CD8-positive, alpha-beta T cell (primary cell): ENCODE measurements at places on chromosomes 5 and 9.

GRCh38 chr5:16595881-16596580, 20.8 kb downstream of the RETREG1 start:
- no peak for DNase-seq

- no peak for DNase-seq
Observed at GRCh38 chr9:33380390-33381094, 21.8 kb downstream of the AQP7 start.

DNA sequence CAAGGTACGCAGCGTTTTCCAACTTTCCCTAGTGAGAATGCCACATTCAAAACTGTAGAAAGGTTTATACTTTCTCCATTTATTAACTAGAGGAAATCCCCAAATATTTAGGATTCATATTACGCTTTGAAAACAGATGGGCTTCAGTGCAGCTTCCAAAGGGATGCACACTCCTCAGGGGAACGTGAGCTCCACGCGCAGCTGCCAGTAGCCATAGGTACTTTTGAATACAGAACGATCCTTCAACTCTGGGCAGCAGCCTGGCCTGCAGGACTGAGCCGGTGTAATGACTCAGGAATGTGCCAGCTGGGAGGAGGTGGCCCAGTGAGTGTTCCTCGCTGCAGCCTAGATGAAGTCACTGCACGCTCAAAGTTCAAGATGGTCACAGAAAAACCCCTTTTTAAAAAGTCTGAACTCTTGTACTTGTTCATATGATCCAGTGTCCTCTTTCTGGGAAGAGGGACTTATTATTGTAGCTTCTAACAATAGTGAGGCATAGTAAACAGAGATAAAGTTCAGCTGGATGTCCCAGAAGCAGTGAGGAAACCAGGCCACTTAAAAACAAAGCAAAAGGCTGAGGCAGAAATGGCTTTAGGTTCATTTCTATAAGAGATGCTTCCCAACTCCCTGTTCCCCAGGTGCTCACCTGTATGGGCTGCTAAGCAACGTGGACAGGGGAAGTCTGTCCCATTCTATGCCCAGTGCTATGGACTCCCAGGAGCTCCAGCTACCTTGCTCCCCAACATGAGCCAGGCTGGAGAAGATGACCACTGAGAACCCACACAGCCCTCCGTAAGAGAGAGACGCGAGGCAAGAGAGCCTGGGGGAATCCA, 130.0 kb downstream of the LHFPL2 start:
- no peak for DNase-seq

GRCh38 chr5:163569284-163569683, 63.9 kb downstream of the MAT2B start:
- DNase-seq, result no peak
